ENCODE measurements at places on chromosomes 5 and 9.

DNA sequence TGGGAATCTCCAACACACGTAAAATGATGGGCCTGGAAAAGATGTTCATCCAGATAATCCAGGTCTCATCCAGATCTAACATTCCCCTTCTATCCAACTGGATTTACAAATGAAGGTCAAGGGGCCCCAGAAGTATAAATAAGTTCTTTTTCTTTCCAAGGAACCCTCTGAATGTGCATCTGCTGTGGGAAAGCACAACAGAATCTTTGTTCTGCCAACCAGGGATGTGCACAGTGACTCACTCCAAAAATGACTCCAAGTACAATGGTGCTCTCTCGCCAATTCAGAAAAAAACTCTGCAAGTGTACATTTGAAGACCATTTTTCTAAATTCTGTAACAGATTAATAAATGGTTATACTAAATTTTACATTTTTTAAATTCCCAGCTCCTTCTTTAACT is 12.4 kb downstream of the RAPGEF6 start:
- no peak for DNase-seq

DNA sequence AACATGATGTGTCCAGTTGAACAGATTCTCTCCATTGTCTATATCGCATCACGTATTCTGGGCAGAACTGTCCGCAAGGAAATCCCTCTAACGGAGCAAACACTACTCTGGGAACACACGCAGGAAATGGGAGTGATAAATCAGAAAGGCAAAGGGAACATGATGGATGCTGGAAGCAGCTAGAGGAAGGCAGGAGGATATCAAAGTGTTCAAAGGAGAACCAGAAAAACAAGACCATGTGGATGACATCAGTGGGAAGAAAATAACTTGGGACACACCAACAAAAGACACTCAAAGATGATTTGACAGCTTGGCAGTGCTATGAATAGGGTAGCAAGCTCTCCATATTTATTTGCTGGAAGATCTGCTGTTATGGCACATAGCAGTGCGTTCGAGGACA is 142.9 kb downstream of the PLK2 start:
- no peak for DNase-seq

- peak; percentile 41 for DNase-seq
These were observed 142.3 kb upstream of the ANKH start for GRCh38 chr5:15013654-15014463.

DNA sequence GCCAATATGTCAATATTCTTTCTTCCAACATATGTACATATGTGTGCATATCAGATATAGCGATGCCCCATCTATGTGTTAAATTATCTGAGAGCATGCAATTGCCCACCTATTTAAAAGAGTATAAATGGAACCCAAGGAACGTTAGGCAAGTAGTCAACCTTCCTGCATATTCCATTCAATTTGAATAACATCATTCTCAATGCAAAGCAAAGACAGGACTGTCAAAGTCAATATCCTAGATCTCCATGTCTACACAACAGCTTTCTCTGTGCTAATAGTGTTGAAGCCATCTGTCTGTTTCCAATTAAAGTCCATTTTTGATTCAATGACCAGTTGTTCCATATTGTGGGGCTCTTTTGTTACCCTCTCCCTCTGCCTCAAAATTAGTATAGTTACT is 85.3 kb upstream of the COX7C start:
- DNase-seq = no peak

- no peak for DNase-seq
These were observed 101.2 kb downstream of the HMHB1 start for GRCh38 chr5:143913008-143913752.

DNA sequence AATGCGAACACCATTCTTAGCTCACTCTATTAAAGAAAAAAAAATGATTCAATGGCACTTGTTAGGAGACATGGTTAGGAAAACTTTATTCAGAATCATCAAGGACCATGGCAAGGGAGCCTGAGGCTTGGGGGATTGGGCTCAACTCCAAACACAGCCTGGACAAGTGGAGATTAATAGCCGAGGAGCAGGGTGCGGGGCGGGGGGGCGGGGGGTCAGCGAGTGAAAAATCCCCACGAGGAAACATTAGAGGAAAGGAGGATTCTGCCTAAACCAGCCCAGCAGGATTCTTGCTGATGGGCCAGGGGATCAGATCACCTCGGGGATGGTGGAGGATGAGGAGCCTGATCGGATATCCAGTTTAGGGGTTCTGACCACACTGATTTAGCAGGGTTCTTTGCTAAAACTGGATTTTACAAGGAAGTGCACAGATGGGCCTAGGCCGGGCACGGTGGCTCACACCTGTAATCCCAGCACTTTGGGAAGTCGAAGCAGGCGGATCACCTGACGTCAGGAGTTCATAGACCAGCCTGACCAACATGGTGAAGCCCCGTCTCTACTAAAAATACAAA is 24.4 kb upstream of the FIBCD1 start:
- no peak for DNase-seq

GRCh38 chr5:106092455-106092854 is 1578.3 kb downstream of the EFNA5 start:
- no peak for DNase-seq

- DNase-seq = no peak
These were observed 116.9 kb downstream of the C5orf15 start for GRCh38 chr5:133851521-133851920.

DNA sequence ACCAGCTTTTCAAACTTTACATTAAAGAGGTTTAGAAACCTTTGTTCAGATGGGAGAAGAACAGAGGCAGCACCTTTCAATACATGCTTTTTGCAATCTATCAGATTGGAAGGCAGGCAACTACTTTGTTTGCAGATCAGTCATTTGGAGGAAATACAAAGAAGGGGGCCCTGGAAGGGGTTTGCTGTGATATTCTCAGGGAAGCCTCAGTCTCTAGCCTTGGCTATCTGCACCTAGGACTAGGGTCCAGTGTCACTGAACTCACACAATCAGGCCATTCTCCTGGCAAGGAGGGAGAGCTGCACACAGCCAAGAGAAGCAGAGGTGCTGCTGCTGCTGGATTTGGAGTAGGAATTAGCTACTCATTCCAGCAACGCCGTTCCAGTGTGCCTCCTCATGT is 79.5 kb downstream of the CRB2 start:
- DNase-seq = no peak

DNA sequence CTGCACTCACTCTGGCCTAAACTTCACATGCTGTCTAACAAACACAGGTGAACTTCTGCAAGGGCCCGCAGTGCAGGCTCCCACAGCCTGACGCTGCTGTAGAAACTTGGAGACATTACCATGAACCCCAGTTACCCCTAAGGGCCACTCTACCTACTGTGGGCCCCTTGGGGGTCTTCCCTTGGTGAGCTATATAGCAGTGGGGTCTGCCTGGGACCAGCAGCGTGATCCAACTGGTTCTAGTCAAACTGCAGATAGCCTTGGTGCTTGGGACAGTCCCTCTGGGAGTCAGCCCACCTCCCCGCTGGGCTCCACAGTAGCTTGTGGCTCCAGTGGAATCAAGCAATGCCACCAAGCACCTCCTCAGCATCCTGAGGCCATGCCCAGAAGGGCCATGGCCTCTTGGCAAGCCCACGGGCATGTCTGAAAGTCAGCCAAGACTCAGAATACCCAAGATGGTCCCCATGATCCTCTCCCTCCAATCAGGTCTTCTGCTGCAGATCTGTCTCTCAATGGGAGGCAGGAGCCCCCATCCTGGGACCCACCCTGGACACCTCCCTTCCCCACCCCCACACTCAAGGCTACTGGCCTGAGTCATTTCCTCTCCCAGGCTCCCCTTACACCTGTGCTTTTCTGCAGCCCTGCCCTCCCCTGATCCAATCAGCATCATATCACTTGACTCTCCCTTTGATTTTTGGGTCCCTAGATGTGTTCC is 230.0 kb upstream of the IRX1 start:
- no peak for DNase-seq

- no peak for DNase-seq
These were observed 9.5 kb downstream of the TRIM41 start for GRCh38 chr5:181232593-181232992.

- no peak for DNase-seq
These were observed 126.7 kb downstream of the MVB12B start for GRCh38 chr9:126453156-126453963.

- no peak for DNase-seq
These were observed 14.7 kb downstream of the PIK3R1 start for GRCh38 chr5:68230285-68230684.

- DNase-seq = no peak
These were observed 551.0 kb downstream of the ZNF608 start for GRCh38 chr5:124195411-124195810.

DNA sequence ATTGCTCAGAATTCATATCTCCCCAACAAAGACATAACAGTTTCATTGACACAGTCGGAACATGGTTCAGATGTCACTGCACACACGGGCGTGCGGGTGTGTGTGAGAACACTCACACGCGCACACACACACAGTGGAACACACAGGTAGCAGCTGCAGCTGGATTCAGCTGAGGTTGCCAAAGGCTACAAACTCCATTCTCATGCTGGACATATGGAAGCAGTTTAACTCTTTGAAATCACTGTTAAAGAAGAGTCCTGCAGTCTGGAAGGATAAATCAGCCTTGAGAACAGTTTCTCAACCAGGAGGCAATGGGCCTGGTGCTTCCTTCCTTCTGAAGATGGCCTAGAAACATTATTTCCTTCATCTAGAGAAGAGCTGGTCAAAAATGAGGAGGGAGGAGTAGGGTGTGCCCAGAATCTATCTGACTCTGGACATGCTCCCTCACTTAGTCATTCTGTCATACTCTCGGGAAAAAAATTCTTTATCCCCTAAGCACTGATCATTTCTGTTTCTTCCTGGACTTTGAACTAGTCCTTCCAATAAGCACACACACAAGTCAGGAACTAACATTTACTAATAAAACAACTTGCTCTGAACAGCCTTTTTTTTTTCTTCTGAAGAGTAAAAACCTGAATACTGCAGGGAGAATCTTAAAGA is 160.6 kb downstream of the ZDHHC21 start:
- no peak for DNase-seq

DNA sequence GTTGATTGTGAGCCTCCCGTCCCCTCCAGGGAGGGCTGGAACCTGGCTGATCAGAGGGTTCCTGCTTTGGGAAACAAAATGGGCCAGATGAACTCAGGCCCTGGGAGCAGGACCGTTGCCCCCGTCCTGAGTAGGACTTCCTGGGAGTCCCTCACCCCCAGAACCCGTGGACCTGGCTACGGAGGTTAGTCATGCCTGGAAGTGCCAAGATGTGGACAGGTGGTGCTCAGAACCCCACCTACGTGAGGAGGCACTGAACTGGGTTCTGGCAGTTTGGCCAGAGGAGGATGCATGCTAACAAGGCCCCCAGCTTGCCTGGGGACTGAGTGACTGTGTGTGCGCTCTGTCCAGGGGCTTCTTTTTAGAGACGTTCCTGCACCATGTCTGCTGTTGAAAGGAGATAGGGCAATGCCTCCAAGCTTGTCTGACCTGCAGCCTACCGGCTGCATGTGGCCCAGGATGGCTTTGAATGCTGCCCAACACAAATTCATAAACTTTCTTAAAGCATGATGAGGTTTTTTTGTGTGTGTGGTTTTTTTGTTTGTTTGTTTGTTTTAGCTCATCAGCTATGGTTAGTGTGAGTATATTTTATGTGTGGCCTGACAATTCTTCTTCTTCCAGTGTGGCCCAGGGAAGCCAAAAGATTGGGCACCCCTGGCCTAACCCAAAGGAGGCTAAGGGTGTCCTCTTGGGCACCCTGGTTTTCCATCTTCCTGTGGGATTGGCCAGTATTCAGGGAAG is 1.8 kb upstream of the DAB2IP start:
- no peak for DNase-seq

- peak; percentile 32 for DNase-seq
These were observed 92.7 kb downstream of the VCAN start for GRCh38 chr5:83564069-83564749.

GRCh38 chr5:130102375-130102774 is 198.1 kb downstream of the CHSY3 start:
- DNase-seq = no peak

DNA sequence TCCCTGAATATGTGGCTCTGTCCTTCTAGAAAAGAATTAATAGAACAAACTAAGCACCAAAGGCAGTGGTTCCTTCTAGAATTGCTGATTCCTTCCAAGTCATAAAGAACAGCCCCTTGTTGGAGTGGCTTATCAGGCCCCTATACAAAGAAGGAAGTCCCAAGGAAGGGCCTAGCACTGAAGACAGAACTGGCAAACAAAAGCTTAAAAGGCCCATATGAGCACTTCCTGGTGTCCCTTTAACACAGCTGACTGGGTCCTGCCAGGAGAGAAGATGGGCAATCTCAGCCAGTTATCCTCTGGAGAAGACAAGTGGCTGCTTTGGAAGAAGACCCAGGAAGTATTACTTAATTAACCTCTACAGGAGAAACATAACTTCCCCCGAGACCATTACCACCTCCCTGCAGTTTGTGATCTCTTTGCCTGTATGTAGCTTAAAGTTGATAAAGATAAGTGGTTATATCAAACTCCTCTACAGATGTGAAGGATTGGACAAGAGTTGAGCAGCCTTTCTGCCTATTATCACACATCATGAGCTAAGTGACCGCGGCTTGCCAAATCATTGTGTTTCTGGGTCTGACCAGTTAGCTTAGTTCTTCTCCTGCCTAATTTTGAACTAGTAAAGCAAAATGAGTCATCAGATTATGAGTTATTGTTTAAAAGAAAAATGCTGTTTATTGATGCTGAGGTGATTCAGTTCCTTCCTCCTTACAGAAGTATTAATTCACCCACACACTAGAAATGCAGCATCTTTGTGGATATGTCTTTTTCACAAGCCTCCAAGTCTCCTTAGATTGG is 13.3 kb upstream of the STING1 start:
- no peak for DNase-seq

DNA sequence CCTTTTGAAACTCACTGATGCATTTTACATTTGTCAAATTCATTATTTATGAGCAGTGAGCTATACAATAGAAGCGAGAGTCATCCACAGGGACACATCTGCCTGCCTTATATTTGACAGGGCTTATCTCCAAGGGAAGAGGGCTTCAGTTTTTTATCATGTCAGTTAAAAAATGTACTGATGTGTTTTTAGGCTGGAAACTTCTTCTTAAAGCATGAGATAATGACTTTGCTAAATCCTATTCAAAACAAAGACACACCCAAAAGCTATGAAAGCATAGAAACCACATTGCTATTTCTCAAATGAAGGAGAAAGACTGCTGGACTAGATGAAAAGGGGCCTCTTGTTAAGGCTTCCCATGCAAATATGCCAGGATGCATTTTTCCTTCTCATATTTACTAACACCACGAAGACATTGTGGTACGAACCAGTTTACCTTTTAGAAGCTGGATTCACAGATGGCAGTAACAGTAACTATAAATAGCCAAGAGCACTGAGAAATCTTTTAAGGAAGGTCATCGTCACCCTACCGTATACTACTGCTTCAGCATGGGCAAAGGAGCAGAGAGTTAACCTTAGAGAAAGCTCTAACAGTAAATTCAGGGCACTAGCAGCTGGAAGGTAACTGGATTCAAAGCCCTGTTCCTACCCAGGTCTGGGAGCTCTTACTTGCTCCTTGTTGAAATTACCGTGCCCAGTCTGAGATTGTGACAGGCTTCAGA is 86.3 kb upstream of the IFNK start:
- DNase-seq = no peak

- no peak for DNase-seq
These were observed 4.4 kb upstream of the PRRX2 start for GRCh38 chr9:129661029-129661428.

All from D341Med (cell line).